ENCODE measurements at places on chromosomes 5 and 9.

DNA sequence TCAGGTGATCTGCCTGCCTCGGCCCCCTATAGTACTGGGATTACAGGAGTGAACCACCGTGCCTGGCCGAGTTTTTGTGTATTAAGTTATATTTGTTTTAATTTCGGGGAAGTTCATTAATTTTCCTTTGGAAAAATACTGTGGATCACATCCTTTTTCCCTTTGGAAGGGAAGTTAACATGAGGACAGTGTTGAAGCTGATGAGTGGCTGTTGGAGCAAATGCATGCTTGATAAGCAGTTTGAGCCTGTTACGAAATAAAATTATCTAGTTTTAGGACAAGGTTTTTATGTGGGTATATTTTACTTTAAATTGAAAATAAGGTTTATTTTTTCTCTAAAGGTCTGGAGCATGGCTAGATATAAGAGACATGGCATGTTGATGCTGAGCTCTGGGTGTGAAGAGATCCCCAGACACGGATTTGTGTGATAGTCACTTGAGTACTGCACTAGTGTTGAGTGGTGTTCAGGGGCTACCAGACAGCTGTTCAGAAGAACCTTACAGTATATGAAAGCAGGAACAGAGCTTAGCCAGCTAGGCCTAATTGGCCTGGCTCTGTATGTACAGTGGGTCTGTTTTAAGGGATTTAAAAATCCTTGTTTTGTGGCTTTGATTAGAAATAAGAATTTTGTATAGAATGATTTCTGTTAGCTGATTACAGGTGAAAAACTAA lies 17.4 kb downstream of the LMNB1 start:
- DNase-seq = no peak

- no peak for DNase-seq
These were observed 80.2 kb downstream of the GNAQ start for GRCh38 chr9:77951369-77951768.

DNA sequence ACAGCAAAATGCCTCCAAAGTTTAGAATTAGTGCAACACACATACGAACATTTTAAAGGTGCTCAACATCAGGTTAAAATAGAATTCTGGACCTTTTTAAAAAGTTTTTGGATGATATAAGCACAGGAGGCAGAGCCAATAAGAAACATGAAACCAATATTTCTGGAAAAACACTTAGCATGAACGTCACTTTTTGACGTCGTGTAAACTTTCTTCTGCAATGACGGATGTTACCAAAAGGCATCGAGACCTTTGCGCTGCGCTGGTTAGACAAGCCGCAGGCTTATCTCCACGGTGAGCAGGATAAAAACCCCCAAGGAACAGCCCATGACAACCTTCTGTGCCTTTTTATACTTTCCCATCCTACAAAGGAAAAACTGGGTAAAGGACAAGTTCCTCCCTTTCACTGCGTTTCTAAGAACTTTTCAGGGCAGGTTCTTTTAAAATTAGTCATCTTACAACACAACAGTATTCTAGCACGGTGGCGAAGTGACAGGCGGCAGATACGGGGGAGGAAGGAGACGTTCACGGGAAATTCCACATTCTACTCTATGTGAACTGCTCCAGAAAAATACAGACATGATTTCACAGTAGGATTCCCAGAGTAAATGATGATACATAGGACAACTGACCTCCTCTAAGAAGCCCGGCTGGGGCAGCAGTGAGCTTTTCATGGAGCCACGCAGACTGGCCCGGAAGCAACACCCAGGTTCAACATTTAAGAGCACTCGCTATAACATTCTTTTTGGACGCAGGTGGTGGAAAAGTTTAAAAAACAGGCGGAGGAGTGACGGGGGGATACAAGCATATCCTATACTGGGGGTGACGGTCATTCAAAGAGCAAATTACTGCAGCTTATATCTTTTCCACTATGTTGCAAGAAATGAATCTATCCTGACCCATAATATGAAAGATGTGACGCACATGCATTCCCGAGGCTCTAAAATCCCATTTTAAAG lies 52.4 kb downstream of the USP20 start:
- no peak for DNase-seq

- no peak for DNase-seq
These were observed 224.6 kb downstream of the GAS1 start for GRCh38 chr9:86722706-86723075.

DNA sequence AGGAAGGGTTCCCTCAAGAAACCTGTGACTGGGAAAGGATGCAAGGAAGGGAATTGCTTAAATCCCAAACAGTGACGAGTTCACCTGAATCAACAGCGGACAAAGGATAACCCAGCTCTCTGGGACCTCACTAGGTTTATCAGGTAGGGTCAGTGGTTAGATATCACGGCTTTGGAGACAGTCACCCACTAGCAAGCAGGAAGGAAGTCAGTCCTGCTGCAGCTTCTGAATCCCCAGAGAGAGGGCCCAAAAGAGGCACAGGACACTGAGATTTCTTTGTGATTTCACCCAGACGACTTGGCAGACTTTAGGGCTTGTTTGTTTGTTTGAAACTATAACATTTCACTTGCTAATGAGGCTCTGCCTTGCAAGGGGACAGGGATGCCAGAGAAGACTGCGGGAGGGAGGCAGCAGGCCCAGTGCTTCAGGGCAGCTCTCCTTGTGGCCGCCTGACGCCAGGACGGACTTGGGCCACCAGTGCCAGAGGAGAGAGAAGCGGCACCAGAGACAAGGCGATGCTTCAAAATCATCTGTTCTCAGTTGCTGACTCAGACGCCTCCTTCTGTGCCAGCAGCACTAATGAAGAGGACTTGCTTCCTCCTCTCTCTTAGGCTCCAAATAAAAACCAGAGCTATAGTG lies 275.6 kb upstream of the SLC30A5 start:
- no peak for DNase-seq

DNA sequence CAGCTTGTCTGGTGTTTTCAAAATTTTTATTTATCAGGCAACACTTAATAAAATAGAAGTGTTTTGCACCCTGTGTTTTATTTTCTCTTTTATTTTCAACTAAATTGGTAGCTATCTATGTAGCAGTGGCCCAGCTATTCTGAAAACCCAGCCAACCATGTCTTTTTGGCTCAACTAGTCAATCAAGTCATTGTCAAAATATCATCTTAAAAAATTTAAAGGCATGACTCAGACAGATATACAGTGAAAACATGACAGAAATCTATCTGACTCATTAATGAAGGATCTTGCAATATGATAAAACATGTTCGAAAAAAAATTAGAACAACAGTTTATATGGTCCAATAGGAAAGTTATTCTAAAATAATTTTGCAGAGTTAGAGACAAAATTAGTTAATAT lies 75.1 kb downstream of the HSD17B4 start:
- DNase-seq = no peak
